Activated naive CD4-positive, alpha-beta T cell treated with anti-CD3 and anti-CD28 coated beads, Interleukin-2, amount 50 U/mL, for 72 hours (primary cell): ENCODE measurements at places on chromosomes 3 and 15. TPM values are rescaled to one million over a fixed set of nuclear protein-coding genes. Genes with fewer than 3 reads are reported as not detected.

Gene FHIT
- 21.3 TPM for total RNA-seq

Gene SIDT1
- total RNA-seq: 44.7 TPM

Gene PDCD6IP
- 160 TPM for total RNA-seq

DNA sequence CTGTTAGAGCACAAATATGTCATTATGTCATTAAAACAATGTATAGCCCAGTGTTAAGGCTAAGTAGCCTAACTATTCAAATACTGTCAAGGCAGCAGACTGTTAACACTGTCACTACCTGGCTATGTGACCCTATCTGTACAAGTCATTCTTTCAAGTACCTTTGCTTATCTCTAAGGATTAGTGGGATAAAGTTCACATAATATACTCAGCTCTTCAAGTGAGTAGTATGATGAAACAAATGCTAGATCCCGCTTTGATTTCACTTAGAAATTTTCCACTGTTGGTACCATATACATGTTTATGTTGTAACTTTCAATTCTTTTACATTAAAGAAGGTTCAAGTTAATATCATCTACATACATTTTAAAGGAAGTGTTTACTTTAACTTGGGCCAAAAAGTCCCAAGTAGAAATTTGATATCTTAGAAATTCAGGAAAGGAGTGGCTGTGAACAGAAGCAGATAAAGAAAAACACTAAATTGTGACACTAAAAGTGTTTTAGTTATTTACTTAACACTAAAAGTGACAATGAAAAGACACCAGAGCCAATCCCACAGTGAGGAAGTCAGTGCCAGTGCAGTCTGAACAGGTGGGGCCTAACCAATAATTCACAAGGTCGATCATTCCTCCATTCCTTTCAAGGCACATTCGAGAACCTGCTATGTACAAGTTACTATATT, 4.8 kb upstream of the RFX7 start:
- no peak for DNase-seq

DNA sequence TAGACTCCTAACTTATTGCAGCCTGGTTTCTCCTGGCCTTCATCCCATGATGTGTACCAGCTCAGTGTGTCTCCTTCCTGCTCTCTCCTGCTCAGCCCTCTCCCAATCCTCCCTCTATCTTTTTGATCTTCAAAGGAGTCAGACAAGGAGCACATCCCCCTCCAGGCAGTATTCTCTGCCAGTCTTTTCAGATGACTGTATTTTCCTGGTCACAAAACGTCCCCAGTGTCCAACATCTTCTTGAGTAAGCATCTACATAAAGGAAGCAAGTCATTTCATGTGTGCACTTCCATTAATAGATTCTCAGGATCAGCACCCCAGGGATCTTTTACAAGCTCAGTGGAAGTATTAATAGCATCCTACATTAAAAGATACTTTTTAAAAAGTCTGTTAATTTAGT, 148.9 kb upstream of the THBS1 start:
- no peak for DNase-seq

DNA sequence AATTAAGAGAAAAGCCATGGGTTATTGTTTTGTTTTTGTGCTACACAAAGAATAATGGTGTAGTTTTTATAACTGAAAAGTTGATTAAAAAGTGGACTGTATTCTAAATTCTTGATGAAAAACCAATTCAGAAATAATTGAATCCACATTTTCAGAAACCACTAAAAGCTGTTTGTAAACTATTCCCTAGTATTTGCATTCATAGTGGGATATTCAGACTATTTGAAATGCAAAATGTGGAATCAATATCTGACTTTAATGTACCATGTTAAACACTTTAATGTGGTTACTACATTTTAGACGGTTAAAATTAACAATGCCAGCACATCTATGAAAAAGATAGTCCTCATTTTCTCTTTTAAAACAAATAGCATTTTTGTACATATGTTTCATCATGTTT, 104.6 kb downstream of the ZIC4 start:
- no peak for DNase-seq

- DNase-seq: no peak
These were observed 78.9 kb upstream of the TRIM42 start for GRCh38 chr3:140599009-140599408.
